ENCODE measurements at places on chromosomes 7 and 10.

DNA sequence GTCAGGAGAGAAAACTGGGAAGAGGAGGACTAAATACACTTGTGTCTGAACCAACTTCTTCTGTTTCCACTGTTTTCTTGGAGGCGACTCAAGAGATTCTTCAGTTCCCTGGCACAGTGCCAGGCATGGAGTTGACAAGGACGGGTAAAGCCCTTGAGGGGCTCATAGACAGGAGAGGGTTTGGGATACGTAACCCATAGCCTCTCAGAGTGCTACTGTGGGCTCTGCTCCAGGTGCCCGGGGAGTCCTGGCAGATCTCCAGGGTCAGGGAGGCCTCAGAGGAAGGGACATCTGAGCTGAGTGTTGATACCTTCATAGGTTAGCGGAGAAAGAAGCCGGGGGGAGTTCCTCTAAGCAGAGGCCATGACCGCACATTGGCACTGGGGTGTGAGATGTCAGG lies 42.0 kb downstream of the GALNT17 start:
- no peak for DNase-seq

- DNase-seq, result no peak
Measured at GRCh38 chr10:80473096-80473657, 19.1 kb downstream of the TSPAN14 start.

DNA sequence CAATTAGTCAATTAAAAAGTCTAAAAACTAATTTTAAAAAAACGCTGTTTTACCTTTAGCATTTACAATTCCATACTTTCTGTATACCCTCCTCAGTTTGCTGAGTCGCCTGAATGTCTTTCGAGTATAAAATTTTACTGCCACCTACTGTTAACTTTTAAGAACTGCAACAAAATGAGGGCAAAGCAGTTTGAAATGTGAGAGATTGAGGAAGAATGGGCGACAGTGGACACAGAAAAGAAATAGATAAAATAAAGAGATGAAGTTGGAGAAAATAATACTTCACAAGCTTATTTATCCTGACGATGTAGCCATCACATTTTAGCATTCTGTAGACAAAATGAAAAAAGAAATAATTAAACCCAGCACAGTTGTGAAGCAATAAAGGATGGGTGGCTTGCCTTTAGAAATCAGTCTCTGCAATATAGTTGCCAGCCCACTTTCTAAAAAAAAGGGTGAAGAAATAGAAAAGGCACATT lies 110.8 kb upstream of the PTN start:
- no peak for DNase-seq

DNA sequence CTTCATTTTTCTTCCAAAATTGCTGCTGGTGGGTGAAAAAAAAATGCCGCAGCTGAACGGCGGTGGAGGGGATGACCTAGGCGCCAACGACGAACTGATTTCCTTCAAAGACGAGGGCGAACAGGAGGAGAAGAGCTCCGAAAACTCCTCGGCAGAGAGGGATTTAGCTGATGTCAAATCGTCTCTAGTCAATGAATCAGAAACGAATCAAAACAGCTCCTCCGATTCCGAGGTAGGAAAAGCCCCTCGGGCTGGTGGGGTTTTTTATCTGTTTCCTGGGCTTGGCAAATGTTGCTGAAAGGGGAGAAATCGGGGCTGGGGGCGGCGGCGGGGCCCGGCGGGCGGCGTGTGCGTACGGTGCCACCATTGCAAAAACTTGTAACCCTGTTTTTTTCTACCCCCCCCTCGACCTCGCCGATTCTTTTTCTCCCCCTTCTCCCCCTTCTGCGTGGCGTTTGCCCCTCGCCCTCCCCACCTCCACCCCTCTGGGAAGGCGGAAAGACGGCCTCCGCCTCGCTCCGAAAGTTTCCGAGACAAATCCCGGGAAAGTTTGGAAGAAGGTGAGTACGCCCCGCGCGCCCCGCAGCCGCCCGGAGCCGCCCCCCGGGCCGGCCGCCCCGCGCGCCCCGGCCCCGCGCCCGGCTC lies 789 bp downstream of the TCF7L2 start:
- DNase-seq, result no peak

DNA sequence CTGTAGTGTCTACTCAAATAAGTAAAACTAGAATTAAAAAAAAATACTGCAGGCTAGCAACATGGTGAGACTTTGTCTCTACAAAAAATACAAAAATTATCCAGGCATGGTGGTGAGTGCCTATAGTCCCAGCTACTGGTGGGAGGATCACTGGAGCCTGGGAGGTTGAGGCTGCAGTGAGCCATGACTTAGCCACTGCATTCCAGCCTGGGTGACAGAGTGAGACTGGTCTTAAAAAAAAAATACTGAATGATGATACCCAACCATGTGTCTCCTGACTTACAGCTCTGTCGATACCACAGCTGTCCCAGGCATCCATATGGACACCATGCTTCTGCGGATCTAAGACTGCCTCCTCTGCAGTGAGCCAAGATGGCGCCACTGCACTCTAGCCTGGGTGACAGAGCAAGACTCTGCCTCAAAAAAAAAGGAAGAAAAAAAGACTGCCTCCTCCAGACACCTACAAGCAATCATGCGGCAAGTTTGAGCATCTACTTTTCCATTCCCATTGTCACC lies 7.9 kb upstream of the FRAT1 start:
- no peak for DNase-seq
